ENCODE measurements at places on chromosomes 7 and 10.

DNA sequence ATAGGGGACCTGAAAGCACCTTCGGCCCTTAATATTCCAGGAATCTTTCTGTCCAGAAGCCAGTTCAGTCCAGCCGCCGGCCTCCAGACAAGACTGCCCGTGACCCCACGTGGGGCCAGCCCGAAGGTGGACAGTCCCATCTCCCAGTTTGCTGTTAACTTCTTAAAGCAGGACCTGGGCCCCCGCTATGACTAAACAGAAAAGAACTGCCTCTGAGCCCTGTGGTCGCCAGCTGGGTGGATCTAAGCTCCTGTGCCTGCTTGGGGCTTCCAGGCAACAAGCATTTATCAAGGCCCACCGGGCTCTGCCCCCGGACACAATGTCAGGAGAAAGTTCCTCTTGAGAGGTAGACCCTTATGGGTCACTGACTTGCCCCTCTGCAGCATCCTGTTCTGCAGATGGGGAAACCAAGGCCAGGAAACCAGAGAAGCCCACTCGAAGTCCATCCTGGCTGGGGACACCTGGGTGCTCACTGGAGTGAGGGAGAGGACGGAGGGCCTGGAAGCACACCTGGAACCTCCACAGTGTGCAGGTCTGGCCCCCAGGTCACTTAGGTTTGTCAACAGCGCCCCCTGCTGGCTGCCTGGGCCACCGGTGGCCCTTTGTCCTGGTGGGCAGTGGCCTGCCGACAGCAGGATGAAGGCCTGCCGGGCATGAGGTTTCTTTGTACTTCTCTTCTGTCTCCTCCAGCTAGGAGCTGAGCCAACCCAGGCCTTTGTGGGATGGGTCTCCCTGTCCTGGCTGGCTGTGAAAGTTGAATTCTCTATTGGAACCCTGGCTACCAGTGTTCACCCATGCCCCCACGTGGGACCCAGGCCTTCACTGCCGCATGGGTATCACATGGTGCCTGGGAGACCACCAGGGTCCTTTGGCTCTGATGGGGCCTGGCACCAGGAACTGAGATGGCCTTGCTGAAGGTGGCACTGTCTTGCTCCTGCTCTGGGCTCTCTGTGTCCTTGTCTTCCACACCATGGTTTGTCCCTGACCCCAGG is 128.0 kb downstream of the ZMIZ1 start:
- DNase-seq, result peak; percentile 88

- no peak for DNase-seq
Measured at GRCh38 chr7:89002981-89003956, 207.7 kb upstream of the TEX47 start.

DNA sequence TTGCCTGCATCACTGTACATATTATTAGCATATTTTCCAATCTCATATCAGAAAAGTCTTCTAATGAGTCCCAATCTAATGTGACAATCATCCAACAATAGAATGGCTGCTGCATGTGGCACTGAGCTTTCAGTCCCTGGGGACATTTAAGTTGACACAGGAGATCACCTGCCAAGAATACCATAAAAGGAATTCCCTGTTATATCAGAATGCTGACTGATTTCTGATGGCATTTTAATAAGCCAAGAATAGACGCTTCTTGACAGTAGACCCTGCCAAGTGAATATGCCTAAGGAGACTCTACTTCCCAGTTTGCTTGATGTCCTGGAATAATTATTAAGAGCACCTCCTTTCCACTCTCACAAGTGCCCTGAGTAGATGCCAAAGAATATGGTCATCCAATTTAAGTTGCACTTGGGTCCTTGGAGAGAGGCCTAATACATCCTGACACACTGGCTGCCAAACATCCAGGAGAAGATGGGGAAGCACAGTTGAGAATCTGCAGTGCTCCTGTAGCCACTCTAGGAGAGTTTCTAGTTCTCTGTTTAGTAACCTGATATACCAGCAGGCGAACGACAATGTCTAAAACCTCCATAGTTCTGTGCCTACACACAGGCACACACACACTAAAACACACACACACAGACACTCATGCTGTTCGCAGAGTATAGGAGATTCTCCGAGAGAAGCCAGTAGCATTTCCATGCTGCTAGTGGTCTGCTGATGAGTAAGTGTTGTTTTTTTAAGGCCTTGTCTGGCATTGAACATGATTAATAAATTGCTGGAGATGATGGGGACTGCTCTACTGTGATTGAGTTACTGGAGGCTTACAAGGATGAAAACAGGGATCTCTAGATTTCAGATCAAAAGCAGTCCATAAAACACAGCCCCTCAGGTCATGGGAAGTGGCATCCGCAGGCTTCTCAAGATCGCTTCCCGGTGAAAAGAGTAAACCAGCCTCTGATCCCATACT is 369.6 kb downstream of the KCNMA1 start:
- DNase-seq, result no peak

DNA sequence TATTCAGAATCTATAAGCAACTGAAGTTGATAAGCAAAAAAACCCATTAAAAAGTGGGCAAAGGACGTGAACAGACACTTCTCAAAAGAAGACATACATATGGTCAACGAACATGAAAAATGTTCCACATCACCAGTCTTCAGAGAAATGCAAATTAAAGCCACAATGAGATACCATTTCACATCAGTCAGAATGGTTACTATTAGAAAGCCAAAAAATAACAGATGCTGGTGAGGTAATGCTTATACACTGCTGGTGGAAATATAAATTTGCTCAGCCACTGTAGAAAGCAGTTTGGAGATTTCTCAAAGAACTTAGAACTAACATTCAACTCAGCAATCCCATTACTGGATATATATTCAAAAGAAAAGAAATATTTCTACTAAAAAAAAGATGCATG is 332.8 kb upstream of the PLXDC2 start:
- no peak for DNase-seq

DNA sequence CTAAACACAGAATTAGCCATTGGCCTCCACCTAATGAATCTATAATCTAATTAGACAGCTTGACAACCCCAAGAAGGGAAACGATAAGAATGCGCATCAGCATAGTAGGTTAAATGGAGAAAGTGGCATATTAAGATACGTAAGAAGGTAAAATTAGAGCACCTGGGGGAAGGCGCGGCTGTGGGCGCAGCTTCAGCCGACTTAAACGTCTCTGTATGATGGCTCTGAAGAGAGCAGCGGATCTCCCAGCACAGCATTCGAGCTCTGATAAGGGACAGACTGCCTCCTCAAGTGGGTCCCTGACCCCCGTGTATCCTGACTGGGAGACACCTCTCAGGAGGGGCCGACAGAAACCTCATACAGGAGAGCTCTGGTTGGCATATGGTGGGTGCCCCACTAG is 518.8 kb downstream of the PHTF2 start:
- DNase-seq, result no peak

- no peak for DNase-seq
Measured at GRCh38 chr10:78559661-78560340, 509.0 kb upstream of the ZMIZ1 start.

DNA sequence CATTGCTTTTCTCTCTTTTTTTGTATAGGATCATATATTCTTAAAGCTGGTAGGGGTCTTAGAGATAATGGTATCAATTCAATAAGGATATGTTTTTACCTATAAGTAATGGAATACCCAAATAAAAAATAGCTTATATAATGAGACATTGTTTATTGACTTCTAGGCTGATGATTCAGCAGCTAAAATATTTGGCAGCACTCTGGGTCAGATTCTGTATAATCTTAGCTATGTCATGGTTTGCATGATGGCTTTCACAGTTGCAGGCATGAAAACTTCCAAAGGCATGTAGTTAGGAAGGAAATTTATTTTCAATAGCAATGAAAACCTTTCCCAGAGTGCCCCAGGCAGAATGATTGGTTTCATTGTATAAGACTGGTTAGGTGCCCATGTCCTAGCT is 32.1 kb upstream of the A1CF start:
- DNase-seq, result no peak

DNA sequence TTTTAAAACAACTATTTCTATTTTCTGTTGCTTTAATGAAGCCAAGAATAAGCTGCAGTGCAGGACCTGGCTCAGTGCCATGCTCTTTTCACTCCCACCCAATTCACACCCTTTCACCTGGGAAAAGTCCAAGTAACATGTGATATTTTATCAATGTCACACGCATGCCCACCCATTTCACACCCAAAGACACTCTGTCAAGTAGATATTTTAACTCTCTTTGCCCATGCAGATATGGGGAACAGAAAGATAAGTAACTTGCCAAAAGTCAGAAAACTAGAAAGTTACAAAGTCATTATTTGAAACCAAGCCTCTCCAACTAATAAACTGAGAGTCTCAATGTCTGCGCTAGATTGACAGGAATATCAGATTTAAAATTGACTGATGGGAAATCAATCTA is 706.7 kb upstream of the PHF14 start:
- no peak for DNase-seq

- DNase-seq, result no peak
Measured at GRCh38 chr10:49610114-49610457, at the start of gene SLC18A3. Gene SLC18A3 (plus strand): TSS chr10:49610310. CDS start chr10:49610741, 431 bp downstream.

- no peak for DNase-seq
Measured at GRCh38 chr10:104501864-104502579, 139.1 kb upstream of the SORCS3 start.

- no peak for DNase-seq
Measured at GRCh38 chr7:79513261-79513660, 59.8 kb upstream of the MAGI2 start.

DNA sequence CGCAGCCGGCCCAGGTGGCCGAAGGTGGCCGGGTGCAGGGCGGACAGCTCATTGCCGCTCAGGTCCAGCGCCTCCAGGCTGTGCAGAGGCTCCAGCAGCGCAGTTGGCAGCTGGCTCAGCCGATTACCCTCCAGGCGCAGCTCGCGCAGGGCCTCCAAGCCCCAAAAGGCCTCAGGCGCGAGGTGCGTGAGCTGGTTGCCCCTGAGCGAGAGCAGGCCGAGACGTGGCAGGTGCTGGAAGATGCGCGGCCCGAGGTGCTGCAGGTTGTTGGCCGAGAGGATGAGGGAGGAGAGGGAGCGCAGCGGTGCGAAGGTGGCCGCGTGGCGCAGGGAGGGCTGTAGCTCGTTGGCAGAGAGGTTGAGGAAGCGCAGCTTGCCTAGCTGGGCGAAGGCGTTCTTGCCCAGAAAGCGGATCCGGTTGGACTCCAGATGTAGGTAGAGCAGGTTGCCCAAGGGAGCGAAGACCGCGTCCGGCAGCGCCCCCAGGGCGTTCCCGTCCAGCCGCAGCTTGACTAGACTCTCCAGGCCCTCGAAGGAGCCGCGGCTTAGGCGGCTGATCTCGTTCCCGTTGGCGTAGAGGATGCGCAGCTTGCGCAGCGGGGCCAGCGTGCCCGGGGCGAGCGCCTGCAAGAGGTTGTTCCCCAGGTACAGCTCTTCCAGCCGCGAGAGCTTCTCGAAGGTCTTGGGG is 923 bp downstream of the TRIL start:
- DNase-seq, result peak; percentile 36

Data from hepatocyte (in vitro differentiated cells).